Panc1 (cell line): ENCODE measurements at places on chromosomes 13 and 19. TPM values are rescaled to one million over a fixed set of nuclear protein-coding genes. Genes with fewer than 3 reads are reported as not detected.

DNA sequence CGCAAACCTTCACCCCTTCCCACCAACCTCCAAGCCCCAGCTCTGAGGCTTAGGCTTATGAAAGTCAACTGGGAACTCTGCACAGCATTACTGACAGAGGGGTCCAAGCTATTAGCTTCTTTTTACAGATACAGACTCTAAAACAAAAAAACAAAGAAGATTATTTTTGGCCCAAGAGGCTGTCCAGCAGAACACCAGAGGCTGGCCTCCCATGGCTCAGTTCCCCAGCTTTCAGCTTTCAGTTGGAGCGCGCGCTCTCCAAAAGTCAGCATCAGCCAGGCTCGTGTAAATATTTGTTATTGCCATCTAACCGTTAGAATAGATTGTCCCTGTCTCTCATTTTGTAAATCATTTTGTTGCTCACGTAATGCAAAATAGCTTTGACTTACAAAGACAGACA, 58.4 kb downstream of the ZIC5 start:
- no peak for DNase-seq

GRCh38 chr19:28292822-28293500, 920.0 kb downstream of the UQCRFS1 start:
- DNase-seq = no peak

GRCh38 chr19:51980116-51980736, 6.4 kb downstream of the ZNF350 start:
- no peak for DNase-seq

ATXN8OS gene
- total RNA-seq = not detected

DNA sequence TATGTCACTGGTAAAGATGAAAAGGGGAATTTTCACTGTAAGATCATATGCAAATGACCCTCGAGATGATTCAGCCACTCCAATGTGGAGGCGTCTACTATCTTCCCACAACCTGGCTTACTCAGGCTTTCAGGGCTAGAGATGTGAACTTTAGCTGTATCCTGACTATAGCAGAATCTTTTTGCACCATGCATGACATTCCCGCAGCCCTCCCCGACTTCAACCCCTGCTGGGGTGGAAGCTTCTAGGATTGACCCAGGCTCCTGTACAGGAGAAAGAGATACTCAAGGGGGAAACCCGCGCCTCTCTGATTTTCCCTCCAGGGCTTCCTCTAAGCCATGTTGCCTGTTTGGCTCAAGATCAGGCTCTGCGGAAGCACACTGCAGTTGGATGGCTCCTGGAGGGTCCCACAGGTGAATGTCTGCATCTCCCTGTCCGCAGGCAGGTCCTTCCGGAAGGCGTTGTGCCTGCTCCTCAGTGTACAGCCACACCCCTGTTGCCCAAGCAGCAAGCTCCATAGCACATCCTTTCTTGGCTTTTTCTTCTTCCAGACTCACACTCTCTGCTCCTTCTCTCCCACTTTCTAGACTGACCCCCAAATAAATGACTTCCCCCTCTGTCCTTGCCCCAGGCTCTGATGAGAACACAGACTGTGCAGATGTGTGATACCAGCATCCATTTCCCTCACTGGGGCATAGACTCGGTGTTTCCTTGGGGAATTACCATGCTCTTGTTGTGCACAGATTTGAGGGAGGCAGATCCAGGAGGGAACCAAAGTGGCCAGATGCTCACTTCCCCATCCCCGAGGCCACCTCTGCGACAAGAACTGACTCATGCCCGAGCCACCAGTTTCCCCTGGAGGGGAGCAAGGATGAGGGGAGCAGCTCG, 29.1 kb upstream of the POP4 start:
- DNase-seq = no peak

DNA sequence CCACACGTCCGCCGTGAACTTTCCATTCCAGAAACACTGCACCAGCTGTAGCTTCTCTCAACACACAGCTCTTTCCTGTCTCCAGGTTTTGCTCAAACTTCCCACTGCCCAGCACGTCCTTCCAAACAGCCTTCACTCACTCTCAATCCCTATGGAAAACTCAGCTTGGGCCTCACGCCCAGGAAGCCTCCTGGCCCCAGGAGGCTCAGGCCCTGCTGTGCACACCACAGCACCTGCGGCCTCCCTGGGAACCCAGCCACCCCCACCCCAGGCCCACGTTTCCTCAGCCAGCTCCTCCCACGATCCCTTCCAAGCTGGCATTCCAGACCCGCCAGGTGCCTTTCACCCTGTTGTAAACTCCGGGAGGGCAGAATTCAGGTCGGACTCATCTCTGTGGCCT, 35.2 kb downstream of the C13orf46 start:
- no peak for DNase-seq

DNA sequence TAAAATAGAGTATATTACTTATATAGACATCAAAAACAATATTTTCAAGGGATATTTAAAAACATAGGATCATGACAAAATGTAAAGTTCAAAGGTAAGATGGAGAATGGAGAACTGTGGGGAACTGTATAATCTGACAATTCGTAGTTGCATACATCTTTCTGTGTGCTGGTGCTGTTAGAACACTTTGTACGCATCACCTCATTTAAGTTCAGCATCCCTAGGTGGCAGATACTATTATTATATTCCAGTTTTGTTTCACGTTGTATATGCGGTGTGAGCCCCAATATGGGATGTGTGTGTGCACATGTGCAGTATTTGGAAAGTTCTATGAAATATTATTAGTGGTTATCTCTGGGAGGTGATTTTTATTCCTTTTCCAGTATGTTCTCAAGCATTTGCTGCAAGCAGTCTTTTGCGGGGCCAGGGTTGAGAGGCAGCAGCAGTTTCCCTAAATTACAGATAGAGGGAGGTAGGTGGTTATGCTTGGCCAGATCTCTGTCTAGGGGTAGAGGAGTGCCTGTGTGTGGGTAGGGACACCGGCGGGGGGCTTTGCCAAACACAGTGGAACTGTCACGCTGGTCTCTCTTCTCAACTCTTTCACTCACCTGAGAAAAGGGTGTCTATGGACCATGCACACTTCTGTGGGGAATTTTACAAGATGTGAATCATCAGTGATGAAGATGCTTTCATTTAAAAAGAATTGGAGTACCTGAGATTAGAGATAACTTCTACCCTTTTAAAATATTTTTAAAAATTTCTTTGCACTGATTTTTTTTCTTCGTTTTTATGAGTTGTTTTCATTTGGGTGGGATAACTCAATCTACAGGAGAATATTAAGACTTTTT, 55.6 kb upstream of the ALOX5AP start:
- peak; percentile 30 for DNase-seq

- DNase-seq = no peak
Measured at GRCh38 chr13:51957377-51958216, 53.7 kb downstream of the ATP7B start.

SBK3 gene
- 4.0 TPM for total RNA-seq

GRCh38 chr19:33343301-33343700, 30.2 kb upstream of the CEBPG start:
- DNase-seq = no peak

PTH2 gene
- total RNA-seq = not detected

DNA sequence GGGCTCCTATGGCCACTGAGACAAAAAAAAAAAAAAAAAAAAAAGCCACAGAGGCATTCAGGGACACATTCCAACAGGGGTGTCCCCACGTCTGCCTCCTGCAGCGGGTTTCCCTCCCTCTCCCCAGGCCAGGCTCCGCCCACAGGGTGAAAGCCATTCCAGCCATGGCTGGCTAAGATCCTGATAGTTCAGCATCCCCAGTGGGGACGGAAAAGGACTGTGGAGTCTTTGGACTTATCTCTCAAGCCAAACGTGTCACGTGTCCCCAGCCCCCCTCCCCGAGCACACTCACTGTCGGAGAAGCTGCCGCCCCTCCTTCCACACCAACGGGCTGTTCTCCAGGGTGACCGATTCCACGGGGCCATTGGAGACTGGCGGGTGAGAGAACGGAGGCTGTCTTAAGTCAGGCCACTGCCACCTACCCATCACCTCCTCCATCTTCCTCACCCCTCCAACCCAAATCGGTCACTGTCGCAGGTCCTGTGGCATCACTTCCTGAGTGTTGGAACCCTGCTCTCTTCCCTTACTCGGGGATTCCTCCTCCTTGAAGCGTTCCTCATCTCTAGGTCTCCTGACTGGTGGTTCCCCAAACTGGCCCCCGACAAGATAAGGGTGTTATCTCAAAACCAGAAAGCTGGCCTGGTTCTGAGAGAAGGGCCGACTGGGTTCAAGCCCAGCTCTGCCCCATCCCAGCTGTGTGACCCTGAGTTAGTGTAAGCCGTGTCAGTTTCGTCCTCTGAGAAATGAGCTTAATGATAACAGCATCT, 9.1 kb upstream of the FKRP start:
- DNase-seq = no peak

DNA sequence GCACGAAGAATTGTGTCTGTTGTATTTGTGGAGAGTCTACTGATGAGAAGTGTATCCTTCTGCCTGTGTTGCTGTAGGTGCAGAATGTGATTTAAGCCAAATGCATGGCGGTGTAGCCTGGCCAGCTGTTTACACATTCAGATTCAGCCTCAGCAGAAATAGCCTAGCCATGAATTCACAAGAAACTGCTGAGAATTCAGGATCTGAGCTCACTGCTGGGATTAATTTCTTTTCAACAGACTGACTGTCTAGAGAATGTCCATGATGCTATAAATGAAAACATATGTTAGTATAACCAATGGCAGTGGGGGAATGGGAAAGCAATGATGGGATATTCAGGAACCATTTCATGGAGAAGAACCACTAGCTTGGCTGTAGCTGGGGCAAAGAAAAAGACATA, 77.4 kb upstream of the RNF113B start:
- DNase-seq = no peak

DNA sequence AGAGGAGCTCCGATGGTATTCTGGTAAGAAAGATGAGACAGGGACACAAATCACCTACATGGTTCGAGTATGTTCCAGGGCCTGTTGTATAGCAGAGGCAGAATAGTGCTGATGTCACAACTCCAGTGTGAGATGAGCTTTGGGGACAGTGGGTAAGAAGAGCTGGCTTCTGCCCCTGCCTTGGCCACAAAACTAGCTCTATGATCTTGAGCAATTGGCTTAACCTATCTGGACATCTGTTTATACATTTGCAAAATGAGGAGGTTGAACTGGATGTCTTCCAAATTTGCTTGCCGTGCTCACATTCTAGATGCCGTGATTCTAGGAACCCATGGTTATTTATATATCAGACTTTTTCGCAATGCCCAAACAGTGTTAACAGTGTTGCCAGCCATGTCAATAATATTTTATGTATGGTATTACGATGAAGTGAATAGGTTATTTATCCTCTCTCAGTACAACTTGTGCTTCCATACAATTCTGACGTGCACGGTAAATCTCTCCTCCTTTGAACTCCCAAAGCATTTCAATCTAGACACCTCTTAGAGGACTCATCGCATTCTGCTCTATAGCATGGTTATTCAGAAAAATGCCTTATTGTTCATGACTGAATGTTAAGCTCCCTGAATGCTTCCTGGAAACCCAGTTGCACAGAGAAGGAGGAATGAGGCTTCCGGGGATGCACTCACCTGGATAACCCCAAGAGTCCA, 316.0 kb downstream of the FOXO1 start:
- no peak for DNase-seq

DNA sequence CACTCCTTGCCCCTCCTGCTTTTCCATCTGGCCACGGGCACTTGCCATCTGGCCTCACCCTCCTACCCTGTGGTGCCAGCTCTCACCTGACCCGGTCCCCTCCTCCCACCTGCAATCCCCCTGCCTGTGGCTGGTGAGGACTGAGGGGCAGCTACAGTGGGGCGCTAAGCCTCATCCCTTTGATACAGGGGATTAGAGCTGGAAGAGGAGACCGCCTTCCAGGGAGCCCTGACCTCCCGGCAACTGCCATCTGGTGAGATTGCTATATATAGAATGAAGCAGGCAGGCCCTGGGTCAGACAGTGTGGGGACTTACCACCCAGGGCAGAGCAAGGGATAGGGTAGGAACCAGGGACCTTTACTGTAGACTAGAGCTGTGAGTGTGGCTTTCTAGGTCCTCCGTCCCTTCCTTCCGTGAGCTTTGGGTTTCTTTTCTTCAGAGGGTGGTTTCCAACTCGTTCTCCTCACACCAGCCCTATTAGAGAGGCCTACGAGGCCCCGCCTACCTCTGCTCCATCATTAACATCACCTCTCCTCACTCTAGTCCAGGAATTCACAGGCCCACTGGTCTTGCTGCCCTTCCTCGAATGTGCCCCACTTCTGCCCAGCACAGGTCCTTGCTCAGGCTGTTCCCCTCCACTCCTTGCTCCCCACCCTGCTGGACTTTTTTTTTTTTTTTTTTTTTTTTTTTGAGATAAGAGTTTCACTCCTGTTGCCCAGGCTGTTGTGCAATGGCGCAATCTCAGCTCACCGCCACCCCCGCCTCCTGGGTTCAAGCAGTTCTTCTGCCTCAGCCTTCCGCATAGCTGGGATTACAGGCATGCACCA, 7.7 kb downstream of the KASH5 start:
- DNase-seq = no peak

GRCh38 chr13:24127116-24127631, 33.3 kb upstream of the SPATA13 start:
- no peak for DNase-seq

DNA sequence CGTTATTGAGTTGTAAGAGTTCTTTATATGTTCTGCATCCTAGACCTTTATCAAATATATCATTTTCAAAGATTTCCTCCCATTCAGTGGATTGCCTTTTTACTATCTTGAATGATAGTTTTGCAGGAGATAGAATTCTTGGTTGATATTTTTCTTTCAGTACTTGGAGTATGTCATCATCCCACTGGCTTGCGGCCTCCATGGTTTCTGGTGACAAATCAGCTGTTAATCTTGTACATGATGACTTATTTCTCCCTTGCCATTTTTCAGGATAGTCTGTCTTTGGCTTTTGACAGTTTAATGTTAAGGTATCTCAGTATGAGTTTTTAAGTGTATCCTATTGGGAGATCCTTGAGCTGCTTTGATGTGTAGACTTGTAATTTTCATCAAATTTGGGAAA, 8.5 kb downstream of the ZNF557 start:
- no peak for DNase-seq

DPF1 gene
- total RNA-seq = 7.5 TPM

ITGBL1 gene
- 14.3 TPM for total RNA-seq

GRCh38 chr19:44955505-44956439, 592 bp downstream of the CLPTM1 start:
- DNase-seq = no peak
